Jurkat, Clone E6-1 (cell line): ENCODE measurements at places on chromosomes 13 and 19.
A peak's percentile ranks its signal among the peaks of the same experiment; 100 is the strongest.

- no peak for DNase-seq
Measured at GRCh38 chr19:17081672-17082630, 6.4 kb downstream of the MYO9B start.

- DNase-seq: no peak
Measured at GRCh38 chr19:19457671-19458070, 52.2 kb downstream of the GATAD2A start.

DNA sequence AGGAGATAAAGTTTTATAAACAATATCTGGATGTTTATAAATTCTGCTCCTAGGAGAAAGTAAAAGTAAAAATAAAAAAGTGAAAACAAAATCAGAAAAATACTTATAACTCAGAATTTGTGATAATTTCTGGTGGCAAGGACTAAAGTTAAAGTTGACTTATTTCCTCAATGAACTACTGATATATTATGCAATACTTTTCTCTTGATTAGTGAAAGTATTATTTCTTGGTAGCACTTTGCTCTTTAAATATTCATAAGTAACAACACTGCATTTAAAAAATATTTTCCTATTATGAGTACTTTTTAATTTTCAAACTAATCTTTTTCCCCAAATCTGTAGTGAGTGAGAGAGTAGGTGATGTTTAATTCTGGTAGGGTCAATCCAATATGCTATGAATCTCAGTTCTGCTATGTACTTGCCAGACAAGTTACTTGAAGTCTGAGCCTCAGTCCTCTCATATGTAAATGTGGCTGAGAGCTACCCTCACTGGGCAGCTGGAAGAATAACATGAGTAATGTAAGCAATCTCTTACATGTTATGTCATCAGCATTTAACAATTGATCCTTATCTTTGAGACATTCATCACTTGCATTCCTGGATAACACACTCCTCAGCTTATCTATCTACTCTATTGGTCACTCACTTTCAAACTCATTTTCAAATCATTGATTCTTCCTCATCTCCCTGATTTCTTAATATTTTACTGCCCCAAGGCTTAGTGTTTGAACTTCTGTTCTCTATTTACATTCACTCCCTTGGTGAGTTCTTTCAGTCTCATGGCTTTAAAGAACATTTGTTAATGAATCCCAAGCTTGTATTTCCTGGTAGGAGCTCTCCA lies 239.0 kb downstream of the RGCC start:
- DNase-seq: no peak

- DNase-seq: no peak
Measured at GRCh38 chr19:56423276-56423984, 19.3 kb downstream of the ZNF583 start.

DNA sequence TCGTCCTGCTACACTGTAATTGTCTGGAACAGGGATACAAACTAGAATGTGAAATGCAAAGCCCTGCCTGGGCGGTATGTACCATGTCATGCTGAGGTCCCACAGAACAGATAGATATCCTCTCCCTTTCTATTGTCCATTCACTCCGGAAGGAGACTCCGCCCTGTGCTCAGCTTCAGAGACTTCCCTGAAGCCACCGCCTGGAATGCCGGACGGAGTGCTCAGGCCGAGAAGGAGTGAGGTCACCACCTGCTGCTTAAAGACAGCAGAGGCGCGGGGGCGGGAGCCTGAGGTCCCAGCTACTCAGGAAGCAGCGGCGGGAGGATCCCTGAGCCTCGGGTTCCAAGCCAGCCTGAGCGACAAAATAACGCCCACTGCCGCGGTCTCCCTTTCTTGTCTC lies 890 bp upstream of the ZNF611 start:
- no peak for DNase-seq

- DNase-seq: no peak
Measured at GRCh38 chr13:74990992-74991391, 491.0 kb downstream of the TBC1D4 start.

DNA sequence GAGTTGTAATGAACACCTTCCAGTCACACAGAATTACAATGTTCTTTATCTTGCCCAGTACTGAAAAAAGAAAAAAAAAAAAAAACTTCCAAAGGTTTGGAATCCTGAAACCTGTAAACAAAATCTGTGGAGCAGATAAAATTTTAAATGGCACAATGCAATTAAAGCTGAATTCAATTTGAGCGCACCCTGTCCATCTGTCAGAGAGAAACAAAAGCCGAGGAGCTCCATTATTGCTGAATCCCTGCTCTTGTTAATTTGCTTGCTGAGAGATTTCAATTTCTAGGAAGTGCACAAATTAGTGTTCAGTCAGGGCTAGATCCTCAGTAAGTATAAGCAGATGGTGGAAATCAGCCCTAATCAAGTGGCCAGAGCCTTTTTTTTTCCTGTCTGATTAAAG lies 65.2 kb downstream of the DACH1 start:
- DNase-seq: no peak

DNA sequence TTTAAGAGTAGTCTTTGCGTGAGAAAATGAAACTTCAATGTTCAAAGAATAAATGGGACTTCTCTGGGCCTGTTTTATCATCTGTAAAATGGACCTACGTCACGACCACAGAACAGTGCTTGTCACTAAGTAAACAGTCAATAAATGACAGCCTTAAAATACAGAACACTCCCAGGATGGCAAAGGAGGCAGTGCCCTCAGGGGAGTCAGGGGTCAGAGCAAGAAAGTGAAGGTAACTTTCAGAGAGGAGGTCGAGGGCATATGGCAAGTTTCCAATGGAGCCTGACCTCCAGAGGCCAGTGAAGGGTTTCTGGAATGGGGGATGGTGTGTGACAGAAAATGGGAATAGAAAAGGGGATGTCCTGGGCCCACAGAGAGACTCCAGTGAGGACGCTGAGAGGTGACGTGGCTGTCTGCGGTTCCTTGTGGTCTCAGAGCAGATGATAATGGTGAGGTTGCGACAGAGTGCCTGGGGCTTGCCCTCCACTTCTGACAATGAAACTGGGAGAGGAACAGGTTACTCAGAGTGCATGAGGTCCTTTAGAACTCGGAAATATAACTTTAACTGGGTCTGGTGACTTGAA lies 91.8 kb downstream of the UBL3 start:
- DNase-seq: peak; percentile 75

DNA sequence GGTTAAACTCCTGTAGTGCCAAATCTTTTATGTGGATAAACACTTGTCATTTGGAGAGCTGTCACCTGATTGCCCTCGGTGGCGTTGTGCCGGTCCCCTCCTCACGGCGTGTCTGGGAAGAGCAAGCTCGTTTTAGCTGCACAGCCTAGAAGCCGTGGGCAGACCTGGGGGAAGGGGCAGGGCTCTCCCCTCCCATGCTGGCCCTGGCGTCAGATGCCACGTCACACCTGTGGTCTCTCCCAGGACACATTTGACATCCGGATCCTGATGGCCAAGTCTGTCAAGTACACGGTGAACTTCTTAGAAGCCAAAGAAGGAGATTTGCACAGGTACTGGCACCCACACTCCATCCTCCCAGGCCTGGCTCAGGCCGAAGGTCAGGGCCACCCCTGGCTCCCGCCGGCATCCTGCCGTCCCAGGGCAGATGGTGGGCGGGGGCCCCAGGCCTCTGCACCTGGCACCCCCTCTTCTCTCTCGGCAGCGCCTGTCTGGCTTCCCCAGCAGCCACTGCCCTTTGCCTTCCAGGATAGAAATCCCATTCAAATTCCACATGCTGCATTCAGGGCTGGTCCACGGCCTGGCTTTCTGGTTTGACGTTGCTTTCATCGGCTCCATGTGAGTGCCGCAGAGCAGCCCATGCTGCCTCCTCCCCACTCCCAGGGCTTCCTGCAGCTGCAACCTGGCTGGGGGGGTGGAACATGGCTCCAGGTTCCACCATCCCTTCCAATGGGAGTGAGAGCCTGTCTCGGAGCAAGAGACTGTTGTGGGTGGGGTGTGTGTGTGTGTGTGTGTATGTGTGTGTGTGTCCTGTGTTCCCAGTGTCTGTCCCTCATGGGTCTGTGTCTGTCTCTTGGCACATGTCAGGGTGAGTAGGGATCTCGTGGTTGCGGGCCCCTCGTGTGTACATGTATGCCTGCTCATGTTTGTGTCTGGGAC lies 8.8 kb downstream of the YIPF2 start:
- DNase-seq: no peak

DNA sequence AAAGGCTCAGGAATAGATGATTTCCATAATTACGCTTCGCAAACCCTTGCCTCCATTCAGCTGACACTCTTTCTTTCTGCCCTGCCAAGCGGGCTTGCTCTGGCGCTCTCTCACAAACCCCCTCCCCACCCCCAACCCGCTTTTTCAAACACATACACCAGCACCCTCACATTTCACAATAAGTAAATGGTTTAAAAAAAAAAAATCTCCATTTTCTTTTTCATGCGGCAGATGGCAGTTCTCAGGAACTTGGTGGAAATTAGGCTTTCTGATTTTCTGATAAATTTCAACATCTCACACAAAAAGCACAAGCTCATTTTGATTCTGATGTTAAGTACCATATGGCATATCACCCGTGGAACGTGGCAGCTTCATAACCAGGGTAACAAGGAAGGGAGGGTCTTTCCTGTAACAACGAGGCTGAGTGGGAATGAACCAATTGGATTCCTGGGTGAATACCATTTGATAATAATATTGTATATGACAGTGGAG lies 43.8 kb downstream of the C13orf42 start:
- no peak for DNase-seq

GRCh38 chr13:46114613-46115012 lies 9.8 kb upstream of the CPB2 start:
- no peak for DNase-seq

DNA sequence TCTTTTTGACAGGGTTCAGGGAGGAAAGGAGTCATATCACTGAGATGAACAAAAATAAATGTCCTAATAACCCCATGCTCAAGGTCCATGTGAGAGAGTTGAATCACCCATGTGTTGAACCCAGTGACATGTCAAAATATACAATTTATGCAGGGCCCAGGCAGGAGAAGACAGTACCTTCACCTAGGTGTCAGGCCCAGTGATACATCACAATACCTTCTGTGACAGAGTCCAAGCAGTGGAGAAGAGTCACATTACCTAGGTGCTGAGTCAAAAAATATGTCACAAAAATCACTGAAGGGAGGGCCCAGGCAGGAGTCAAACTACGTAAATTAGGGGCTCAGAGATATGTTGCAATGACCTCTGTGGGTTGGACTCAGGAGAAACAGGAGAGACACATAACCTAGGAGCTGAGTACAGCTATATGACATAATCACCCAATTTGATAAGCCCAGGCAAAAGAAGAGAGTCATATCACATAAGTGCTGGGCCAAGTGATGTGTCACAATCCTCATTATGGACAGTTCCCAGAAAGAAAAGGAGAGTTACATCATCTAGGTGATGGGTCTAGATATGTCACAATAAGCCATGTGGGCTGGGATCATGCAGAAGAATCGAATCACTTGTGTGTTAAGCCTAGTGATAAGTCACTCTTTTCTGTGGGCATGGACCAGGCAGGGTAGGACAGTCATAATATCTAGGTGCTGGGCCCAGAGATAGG lies 13.8 kb upstream of the ZNF724 start:
- no peak for DNase-seq

DNA sequence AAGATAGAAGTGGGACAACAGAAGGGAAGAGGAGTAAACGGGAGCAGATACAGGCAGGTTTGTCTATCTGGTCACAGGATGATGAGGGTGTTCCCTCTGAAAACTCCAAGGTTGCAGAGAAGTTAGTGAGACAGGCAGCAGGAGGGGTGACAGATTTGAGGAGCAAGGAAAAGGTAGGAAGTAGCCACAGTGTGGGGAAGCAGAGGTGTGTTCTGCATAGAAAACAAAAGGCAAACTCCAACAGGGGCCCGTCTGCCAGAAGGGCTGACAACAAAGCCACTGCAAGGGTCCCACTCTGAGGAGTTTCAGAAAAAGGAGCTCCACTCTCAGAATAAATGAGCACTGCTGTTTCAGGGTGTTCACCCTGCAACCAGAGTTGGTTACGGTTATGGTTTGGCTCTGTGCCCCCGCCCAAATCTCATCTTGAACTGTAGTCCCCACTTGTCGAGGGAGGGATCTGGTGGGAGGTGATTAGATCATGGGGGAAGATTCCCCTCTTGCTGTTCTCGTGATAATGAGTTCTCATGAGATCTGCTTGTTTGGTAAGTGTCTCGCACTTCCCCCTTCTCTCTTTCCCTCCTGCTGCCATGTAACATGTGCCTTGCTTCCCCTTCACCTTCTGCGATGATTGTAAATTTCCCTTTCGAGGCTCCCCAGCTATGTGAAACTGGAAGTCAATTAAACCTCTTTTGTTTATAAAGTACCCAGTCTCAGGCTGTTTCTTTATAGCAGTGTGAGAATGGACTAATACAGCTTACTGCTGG lies 32.1 kb downstream of the SMAD9 start:
- peak; percentile 4 for DNase-seq

DNA sequence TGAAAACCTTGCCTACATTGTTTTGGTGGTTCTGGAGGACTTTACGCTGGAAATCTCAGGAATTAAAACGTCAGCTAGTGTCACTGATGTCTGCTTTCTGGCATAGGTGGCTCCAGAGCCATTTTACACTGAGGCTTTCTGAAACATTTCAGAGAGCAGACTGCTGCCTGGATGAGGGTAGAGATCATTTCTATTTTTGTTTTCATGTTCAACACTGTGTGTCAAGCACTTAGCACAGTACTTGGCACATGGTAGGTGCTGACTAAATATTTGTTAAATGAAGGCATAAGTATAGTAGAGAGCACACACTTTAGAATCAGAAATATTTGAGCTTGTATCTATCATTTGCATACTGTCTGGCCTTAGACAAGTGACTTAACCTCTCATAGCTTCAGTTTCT lies 59.1 kb upstream of the FRY start:
- no peak for DNase-seq

DNA sequence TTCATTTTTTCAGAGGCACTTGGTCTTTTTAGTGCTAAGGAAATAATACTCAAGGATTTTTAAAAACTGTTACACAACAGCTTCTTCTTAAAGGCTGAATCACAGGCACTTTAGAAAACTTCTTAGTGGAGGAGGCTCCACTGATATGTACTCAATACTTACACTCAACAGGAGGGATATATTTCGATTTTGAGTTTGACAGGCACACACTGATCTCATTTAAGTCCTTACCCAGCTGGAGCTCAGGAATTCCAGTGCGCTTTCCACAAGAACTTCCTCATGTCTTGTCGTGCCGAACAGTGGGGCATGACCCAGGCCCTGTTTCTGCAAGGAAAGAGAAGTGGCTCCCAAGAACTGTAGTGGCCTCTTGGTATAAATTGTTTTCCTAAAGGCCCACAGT lies 103.8 kb downstream of the RGCC start:
- DNase-seq: no peak

DNA sequence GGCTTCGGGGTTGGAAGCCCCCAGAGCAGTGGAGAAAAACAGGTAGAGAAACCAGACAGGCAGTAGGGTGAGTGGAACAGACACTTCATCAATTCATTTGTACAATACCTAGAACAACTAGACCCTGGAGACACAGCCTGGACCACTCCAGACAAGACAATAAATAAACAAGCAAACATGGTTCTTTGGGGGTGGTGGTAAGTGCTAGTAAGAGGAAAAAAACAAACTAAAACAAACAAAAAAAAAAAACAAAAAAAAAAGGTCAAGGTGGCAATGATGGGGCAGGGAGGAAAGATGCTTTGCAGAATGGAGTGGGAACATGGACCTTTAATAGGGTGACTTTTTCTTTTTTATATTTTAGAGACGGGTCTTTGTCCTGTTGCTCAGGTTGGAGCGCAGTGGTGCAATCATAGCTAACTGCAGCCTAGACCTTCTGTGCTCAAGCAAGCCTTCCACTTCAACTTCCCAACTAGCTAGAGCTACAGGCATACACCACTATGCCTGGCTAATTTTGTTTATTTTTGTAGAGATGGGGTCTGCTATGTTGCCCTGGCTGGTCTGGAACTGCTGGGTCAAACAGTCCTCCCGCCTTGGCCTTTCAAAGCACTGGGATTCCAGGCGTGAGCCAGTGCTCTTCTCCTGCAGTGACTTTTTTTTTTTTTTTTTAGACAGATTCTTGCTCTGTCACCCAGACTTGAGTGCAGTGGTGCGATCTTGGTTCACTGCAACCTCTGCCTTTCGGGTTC lies 3.1 kb downstream of the JUNB start:
- no peak for DNase-seq
